NCI-H187 (cell line): ENCODE measurements at places on chromosomes 1 and 21.

DNA sequence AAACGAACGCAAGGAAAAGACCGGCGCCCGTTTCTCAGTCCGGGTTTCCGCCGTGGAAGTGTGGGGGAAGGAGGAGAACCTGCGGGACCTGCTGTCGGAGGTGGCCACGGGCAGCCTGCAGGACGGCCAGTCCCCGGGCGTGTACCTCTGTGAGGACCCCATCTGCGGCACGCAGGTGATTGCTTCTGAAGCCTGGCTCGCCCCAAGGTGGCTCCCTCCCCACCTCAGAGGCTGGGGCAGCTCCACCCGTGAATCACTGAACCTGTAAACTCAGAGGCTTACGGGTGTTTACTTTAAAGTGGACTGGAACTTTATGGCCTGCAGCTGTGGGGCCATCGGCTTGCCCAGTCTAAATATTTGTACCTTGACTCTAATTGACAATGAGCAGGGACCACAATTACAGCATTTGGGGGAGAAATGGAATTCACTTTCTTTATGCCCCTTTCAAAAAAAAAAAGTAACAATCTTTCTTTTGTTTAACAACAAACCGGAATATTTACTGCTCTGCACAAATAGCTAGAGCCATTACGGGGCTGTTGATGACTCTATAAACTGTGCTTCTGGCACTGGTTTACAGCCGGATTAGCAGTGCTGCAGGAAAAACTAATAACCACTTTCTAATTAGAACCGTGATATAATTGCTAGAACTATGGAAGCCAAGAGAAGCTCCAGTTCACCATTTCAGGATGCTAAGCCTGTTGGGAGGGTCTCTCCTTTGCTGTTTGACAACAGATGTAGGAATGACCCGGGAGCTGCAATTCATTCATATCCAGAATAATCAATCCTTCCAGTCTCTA lies 454.8 kb downstream of the KIF26B start:
- no peak for DNase-seq

- DNase-seq: no peak
These were observed 253.8 kb downstream of the PCP4 start for GRCh38 chr21:40120940-40121575.

GRCh38 chr21:36910581-36911307 lies 55.7 kb downstream of the HLCS start:
- no peak for DNase-seq

DNA sequence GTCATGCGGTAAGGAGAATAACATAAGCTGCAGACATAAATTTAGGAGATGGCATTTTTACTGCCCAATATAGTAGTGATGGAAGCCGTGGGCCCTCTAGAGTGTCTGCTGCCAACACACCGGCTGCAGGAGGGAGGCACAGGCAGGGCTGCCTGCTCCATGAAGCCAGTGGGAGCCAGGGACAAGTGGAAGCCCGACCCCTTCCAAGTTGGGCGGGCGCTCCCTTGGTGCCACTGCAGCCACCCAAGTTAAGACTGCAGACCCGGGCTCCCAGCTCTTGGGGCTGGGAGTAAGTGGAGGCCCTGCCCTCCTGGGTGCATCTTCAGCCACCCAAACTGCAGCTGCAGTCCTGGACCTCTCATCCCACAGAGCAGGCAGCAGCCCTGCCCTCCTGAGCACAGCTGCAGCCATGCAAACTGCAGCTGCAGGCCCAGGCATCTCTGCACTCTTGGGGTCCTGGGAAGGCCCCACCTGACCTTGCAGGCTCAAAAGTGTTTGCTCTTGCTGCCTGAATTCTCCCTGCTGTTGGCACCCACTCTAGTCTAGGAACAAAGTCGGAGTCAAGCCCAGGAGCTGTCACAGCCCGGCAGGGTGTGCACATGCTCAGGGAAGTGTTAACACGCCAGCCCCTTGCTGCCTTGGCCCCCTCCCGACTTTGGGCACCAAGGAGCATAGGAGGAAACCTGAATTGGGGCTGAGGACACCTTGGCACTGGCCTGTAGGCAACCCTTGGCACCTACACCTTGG lies 437.2 kb upstream of the PRMT6 start:
- DNase-seq: no peak

GRCh38 chr1:67780637-67781036 lies 52.6 kb downstream of the GNG12 start:
- DNase-seq: no peak

- no peak for DNase-seq
These were observed 408.0 kb upstream of the KAZN start for GRCh38 chr1:14190508-14190907.

DNA sequence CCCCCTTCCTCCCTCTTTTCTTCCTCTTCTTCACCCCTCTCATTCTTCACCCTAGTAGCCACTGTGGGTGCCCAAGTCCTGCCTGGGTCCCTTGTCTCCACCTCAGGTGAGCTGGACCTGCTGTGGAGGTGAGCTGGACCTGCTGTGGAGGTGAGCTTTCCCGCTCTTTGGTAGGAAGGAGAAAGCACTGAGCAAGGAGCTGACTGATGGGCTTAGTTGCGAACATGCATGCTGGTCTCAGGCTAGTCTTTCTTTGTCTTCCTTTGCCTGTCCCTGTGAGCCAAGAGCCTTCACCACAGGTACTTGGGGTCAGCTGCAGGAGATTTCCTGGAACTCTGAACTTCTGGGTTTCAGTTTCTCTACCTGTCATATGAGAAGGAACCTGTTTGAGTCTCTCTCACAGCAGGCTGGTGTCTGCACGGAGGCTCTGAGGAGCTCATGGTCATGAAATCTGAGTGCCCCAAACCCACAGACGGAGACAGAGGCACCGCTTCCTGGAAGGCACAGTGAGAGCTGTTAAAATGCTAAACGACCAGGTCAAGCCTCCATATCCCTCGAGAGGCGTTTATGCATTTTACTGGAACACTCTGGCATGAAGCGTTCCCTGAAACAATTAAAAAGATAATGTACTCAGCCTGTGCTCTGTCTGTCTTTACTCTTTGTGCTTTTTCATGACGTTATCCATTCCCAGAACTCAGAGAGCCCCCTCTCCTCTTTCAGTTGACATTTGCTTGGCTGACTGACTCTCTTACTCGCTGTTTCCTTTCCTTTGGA lies 69.5 kb downstream of the RHOU start:
- DNase-seq: peak; percentile 57

GRCh38 chr1:88371436-88372023 lies 312.5 kb upstream of the PKN2 start:
- DNase-seq: no peak

DNA sequence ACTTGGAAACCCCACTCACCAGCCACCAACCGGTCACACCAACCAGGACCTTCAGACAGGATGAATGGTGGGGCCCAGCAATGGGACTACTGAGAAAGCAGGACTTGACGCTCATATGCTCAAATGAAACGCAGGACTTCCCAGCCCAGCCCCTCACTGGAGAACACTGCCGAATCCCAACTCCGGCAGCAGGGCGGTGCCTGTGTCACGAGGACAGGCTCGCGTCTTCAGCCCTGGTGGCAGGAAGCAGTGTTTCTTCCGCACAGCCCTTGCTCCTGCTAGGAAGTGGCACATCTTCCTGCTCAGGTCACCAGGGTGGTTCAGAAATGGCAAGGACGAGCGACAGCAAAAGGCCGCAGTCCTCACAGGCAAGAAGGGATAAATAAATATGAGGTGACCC lies 38.9 kb downstream of the CD58 start:
- no peak for DNase-seq

DNA sequence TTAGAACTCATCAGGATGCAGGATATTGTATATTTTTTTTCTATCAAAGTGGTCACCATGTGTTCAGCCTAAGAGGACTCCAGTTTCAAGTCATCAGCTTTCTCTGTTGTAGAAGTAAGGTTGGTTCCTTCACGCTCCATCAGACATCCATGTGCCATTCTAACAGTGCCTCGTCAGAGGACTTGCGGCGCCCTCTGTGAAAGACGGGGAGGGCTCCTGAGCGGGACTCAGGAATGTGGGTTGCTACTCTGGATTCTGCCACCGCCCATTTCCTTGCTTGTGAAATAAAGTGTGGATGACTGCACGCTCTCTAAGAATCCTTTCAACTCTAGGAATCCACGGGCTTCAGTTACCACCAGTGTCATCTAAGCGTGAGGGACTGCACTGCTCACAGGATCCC lies 593.5 kb downstream of the KIF26B start:
- no peak for DNase-seq

GRCh38 chr1:2446394-2446793 lies 29.7 kb upstream of the PLCH2 start:
- DNase-seq: no peak

DNA sequence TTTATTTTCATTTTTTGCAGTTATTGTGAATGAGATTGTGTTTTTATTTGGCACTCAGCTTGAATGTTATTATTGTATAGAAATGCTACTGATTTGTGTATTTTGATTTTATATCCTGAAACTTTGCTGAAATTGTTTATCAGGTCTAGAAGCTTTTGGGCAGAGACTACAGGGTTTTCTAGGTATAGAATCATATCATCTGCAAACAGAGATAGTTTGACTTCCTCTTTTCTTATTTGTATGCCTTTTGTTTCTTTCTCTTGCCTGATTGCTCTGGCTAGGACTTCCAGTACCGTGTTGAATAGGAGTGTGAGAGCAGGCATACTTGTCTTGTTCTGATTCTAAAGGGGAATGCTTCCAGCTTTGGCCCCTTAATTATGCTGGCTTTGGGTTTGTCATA lies 27.3 kb downstream of the ZNF691 start:
- DNase-seq: no peak

- no peak for DNase-seq
These were observed 62.7 kb downstream of the SDC3 start for GRCh38 chr1:30845904-30846290.

DNA sequence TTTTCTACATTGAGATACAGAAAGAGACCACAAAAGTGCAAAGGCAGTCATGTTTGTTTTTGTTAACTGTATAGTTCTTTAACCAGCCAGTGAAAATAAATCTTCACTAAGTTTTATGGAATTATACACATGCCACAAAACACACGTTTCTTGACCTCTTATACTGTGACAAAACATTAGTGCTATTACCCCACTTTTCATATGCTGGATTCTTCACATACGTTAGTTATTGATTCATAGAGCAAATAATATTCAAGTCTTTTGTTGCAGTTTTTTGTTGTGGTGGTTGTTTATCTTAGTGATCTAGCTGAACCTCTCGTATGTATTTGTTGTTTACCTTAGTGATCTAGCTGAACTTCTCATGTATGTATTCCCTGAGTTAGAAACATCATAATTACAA lies 28.0 kb downstream of the LYPLAL1 start:
- no peak for DNase-seq

DNA sequence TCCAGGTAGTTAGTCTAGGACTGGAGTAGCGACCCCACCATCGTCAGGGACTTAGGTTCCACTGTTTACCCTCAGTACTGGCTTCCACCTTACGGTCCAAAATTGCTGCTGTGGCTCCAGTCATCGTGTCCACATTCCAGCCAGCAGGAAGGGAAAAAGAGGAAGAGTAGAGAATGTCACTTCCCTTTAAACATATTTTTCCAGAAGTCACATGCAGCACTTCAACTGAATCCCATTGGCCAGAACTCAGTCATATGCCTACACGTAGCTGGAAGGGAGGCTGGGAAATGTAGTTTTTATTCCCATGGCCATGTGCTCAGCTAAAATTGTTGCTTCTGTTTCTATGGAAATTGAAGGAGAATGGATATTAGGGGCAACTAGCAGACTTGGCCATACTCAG lies 84.1 kb upstream of the SELENON start:
- no peak for DNase-seq

DNA sequence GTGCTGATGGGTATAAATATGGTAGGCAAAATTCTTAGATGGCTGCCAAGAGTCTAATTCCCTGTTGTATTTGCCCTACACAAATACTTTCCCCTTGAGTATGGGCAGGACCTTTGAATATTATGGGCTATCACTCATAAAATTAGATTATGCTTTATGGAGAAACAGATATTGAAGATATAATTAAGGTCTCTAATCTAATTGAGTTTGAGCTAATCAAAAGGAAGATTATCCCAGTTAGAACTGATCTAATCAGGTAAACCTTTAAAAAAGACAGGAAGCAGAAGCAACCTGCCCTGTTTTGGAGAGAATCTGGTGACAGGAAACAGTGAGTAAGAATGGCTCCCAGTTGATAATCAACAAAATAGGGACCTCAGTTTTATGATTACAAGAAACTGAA lies 609.0 kb upstream of the PRMT6 start:
- DNase-seq: no peak

DNA sequence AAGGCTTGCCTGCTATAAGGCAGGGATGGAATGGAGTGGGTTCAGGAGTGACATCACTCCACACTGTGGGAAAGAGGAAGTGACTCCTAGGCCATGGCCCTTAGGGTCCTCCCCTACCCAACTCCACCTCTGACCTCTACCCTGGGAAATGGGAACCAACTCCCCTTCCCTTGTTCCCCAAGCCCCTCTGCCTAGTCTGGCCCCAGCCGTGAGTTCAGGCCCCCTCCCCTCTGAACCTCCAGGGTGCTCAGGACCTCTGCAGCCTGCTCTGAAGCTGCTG lies 3.8 kb upstream of the GUCA2A start:
- no peak for DNase-seq

- no peak for DNase-seq
These were observed 448.6 kb downstream of the SMYD3 start for GRCh38 chr1:246058466-246058865.

GRCh38 chr1:16478091-16478490 lies 36.0 kb downstream of the RNU1-1 start:
- DNase-seq: no peak

DNA sequence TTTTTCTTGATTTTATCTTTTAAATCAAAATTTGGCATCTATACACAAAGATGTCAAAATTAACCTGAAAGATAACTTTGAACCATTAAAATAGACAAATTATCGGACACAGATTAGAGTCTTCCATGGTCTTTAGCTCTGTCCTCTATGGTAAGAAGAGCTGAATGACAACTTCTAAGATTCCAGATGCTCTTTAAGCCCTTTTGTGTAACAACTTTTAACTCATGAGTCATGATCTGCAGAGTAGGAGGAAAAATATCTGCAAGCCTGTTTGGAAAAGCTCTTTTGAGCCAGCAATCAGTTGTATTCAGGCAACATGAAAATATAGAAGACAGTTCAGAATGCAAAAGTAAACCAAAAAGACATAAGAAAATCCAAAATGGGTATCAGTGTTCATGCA lies 37.8 kb downstream of the TTC13 start:
- DNase-seq: no peak

DNA sequence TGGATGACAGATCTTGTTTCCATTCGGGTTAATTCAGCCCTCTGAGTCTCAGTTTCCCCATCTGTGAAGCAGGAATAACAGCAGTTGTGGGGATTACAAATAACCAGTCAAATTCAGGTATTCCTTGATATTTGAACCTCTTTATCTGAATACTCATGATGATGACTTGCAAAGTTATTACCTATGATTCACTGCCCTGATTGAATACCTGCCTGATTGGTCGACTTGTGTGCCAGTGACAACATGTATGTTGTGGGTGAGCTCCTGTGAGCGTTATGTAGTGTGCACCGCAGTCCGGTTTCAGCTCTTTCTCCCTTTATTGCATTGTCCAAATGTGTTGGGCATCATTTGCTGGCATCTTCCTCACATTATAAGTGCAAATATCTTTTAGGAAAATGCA lies 9.5 kb upstream of the TMEM61 start:
- no peak for DNase-seq

GRCh38 chr1:27086026-27086425 lies 68.9 kb downstream of the SLC9A1 start:
- DNase-seq: no peak
